Heart left ventricle (tissue), 16 donors: ENCODE measurements at places on chromosomes 12 and 14. TPM values are rescaled to one million over a fixed set of nuclear protein-coding genes. Genes with fewer than 3 reads are reported as not detected.

Gene RDH16
- total RNA-seq, result 0.15 TPM

Gene DNAI7
- total RNA-seq, result 1.00 TPM

Gene ESR2
- 0.69 TPM for total RNA-seq

Gene MGAT4C
- total RNA-seq, result 0.13 TPM

Gene SYT10
- total RNA-seq, result not detected

Gene TAS2R8
- not detected for total RNA-seq

Gene EFCAB11
- 4.6 TPM for total RNA-seq

Gene DACT1
- total RNA-seq, result 1.3 TPM

Gene ARMH4
- 8.3 TPM for total RNA-seq

Gene ACRBP
- 1.6 TPM for total RNA-seq

Gene IL23A
- total RNA-seq, result not detected

Gene TMEM30B
- 0.38 TPM for total RNA-seq

Gene PLXNC1
- total RNA-seq, result 3.1 TPM

Gene JAG2
- 20.6 TPM for total RNA-seq

Gene SOAT2
- not detected for total RNA-seq

Gene B4GALNT1
- total RNA-seq, result 6.0 TPM

Gene SLC6A15
- total RNA-seq, result not detected

Gene KRT80
- total RNA-seq, result 0.24 TPM

Gene MARS1
- 97.4 TPM for total RNA-seq

Gene AVPR1A
- 2.4 TPM for total RNA-seq

Gene KRAS
- total RNA-seq, result 6.3 TPM

Gene KLHL33
- total RNA-seq, result 0.29 TPM

Gene KCNK13
- total RNA-seq, result 1.3 TPM

Gene LRRC10
- total RNA-seq, result 44.6 TPM

Gene SBNO1
- 22.0 TPM for total RNA-seq

Gene TCL1A
- not detected for total RNA-seq

Gene CCDC60
- not detected for total RNA-seq

Gene SLC17A8
- total RNA-seq, result not detected

Gene LRP1-AS
- not detected for total RNA-seq

Gene MYF6
- 0.69 TPM for total RNA-seq

Gene INSM2
- total RNA-seq, result not detected

Gene LHX5
- not detected for total RNA-seq

Gene GZMH
- total RNA-seq, result not detected
